ENCODE measurements at places on chromosomes 13 and 19.
A peak's percentile ranks its signal among the peaks of the same experiment; 100 is the strongest.

DNA sequence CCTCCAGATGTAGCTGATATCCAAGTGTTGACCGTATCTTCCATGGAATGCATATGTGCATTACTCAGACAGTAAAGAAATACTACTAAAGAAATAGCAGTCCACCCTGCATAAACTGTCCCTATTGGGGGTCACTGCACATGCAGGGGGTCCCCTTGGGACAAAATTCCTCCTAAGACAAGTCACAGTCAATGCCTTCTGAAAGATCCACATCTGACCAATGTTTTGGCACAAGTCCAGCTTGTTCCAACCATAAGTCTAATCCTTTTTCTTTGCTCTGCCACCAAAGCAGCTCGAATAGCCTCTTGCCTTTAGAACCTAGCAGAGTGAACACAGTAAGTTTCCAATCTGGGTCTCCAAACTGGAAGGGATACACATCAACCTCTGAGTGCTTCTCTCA, 87.9 kb downstream of the DIAPH3 start:
- DNase-seq = peak; percentile 11

- no peak for DNase-seq
Observed at GRCh38 chr19:5026706-5027273, 57.9 kb downstream of the KDM4B start.

GRCh38 chr19:40348125-40348913, at the start of the genes C19orf47 and PLD3:
TSS of gene C19orf47 (minus strand) at chr19:40348397. CDS start at chr19:40341857, 6,540 bp downstream.
TSS of gene PLD3 (plus strand) at chr19:40348695. CDS start at chr19:40366484, 17,789 bp downstream.
- peak; percentile 99 for DNase-seq

GRCh38 chr13:112710855-112711527, 21.2 kb downstream of the ATP11A start:
- no peak for DNase-seq

DNA sequence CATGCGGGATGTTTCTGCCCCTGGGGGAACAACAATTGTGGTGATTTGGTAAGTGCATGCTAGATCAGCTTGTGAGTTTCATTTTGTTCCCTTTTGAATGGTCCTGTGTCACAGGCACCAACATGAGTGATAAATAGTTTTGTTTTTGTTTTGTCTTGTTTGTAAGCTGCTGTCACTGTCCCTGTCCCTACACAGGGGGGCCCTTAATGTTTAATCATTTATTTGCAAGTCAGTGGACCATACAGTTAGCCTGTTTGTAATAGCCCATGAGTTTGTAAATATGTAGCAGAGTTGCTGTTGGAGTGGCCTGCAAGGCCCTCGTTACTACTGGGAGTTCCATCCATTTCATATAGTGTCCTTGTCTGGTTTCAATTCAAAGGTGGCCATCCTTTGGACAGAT, 979.6 kb upstream of the SPRY2 start:
- no peak for DNase-seq

GRCh38 chr19:3249408-3249807, 24.9 kb downstream of the CELF5 start:
- no peak for DNase-seq

DNA sequence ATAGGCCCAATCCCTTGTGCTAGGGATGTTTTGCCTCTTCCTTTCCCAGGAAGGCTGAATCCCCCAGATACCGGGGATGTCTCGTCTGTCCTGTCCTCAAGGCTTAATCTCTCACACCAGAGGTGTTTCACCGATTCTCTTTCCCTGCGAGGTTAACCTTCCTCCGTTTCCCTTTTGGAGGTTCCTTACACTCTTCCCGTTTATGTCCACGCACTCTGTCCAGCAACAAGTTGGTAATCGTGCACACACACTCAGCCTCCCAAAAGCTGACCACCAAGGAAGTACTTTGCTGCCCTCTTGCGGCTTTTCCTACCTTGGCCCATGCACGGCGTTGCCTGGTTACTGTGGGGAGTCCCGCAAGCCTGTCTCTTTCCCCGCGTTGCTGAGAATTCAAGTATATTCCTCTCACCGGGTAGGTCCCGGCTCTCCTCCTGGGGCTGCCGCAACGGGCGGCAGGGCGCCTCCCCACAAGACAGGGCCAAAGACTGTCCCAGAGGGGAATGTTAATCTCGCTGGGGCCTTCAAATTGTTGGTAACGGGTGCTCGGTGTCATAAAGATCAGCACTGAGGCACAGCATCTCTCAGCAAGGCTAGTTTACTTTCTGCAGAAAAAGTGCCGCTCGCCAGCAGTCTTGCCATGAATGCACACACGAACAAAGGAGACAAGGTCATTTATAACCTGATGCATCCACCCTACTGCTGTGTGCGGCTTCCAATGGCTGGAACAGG, 36.7 kb upstream of the CD177 start:
- DNase-seq = peak; percentile 51

GRCh38 chr13:106515635-106516254, 19.7 kb downstream of the EFNB2 start:
- no peak for DNase-seq

- peak; percentile 9 for DNase-seq
Observed at GRCh38 chr13:75931116-75931515, 295.0 kb downstream of the LMO7 start.

DNA sequence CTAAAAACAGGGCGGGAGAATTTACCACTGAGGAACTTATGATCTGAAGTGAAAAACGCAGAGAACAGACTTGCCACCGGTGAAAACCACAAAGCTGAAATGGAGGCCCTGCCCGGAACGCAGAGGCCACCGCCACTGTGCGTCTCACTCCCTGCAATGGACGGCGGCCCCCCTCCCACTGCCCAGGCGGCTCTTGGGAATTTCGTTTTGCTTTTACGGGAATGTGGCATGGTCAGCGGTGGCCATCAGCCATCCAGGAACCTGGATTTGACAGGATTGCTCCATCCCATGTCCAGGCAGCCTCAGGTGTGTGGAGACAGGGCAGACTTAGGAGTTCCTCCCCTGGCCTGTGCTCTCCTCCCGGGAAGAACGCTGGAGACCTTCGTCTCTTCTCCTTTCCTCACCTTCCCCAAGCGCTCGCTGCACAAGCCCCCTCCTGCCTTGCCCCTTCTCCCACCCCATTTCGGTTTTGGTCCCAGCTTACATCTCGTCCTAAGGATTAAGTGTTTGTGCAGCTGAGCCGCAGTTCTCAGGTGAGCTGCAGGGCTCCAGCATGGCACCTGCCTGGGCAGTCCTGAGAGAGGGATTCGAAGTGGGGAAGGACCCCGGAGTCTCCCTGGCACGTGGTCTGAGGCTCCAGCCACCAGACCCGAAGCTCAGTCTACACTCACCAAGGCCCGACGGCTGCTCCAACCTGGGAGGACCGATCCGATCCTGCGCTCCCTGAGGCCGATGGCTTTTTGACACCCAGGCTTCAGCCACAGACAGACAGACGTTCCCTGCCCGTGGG, 49.9 kb downstream of the MCF2L start:
- DNase-seq = no peak

GRCh38 chr19:8988204-8988603, 22.0 kb downstream of the MUC16 start:
- no peak for DNase-seq

GRCh38 chr19:44856421-44857083, 10.5 kb downstream of the NECTIN2 start:
- no peak for DNase-seq

GRCh38 chr19:36972571-36972970, 56.4 kb downstream of the ZNF568 start:
- DNase-seq = no peak

DNA sequence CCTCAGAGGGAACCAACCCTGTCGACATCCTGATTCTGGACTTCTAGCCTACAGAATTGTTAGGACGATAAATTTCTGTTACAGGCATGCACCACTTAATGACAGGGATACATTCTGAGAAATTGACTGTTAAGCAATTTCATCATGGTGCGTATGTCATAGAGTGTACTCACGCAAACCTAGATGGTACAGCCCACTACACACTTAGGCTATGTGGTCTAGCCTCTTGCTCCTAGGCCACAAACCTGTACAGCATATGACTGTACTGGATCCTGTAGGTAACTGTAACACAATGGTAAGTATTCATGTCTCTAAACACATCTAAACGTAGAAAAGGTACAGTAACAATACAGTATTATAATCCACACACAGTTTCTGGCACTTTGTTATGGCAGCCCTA, 13.3 kb downstream of the USP12 start:
- DNase-seq = no peak

DNA sequence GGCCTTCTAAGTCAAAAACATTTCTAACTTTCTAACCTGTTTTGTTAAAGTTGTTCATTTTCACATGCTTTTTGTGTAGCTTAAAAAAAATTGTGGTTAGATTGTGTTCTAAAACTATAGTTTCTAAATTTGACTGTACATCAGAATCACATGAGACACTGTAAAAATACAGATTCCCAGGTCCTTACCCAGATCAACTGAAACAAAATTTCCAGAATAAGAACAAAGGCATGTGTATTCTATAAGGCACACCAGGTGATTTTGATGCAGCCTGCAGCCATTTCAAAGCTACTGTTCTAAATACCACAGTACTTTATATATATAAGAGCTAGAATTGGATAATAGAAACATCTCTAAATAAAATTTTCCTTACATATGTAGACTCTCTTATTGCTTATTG, 29.1 kb downstream of the INTS6 start:
- DNase-seq = no peak

- no peak for DNase-seq
Observed at GRCh38 chr13:113164492-113164891, 6.0 kb downstream of the PROZ start.
